ENCODE measurements at places on chromosomes 6 and 20.

DNA sequence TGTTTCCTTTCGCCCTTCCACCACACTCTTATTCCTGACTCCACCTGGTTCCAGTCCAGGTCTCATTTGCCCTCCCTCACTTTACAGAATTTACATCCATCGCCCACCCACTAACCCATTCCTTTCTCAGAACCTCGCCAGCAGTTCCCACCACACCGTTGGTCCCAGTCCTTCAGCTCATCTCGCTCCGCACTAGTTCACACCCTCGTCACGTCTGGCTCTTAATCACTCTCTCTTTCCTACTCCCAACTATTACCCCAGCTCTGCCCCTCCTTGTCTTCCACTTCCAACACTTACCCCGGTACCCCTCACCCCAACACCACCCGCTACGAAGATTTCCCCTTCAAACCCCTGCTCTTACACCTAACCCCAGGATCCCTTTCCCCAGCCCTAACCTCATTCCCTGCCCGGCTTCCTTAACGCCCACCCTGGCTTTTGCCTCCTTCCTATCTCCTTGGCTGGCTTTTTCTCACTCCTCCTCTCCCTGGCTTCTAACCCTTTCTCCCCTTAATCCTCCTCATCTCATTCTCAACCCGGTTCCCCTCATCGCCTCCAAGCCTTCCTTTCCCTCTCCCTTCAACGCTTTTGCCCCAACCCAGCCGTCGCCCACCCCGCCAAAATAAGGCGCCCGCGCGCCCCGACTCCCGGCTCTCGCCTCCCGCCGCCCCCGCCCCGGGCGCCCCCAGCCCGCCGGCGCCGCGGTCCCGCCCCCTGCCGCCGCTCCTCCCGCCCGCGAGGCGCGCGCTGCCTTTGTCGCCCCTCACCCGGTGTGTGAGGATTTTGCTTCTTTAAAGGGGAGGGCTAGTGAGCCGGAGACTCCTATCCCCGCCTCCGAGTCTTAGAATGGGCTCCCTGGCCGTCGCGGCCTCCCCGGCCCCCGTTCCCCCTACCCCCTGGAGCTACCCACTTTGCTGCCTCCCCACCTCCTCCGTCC lies 542 bp downstream of the USP49 start:
- DNase-seq: peak; percentile 5

DNA sequence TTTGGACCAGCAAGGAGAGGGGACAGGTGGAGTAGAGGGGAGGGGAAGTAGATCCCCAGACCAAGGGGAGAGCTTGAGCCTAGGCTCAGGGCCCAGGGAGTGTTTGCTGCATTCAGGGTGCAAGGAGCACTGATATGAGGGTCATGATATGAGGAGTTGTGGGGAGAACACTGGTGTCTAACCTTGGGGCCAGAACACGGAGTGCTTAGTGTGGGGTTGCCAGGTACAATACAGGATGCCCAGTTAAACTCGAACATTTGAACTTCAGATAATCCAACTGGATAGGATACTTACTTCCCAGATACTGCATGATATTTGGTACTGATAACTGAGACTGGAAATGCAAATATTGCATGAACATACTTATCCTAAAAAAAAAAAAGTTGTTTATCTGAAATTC lies 2.4 kb downstream of the SLC22A1 start:
- DNase-seq: no peak

- DNase-seq: no peak
Measured at GRCh38 chr6:11332463-11332862, 100.0 kb upstream of the NEDD9 start.

GRCh38 chr6:79597155-79597554 lies 34.0 kb upstream of the SH3BGRL2 start:
- no peak for DNase-seq

DNA sequence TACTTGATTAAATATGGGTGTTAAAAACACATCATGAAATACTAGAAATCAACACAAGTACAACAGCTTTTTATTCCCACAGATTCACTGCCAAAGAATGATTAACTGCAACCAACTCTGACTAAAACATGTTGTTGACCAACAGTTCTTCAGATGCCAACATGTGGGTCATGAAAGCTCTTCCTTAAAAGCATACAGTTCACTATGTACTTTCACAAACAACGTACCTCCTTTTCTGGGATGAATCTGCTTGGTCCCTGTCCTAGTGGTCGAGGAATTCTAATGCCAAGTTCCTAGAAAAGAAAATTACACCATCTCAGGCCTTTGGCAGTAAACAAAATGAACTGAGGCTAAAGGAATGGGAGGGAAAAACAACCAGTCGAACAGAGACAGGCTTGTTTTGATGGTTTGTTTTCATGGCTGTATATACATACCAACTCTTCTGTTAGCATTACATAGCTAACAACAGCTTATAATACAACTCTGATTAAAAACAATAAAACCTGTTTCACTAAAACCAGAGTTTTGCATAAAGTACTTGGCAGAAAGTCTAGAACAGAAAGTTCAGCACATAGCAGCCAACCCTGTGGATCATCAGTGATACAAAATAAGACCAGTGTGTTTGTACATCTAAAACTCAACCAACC lies 92.5 kb downstream of the SESN1 start:
- no peak for DNase-seq

- DNase-seq: no peak
Measured at GRCh38 chr20:54549658-54550326, 74.4 kb downstream of the DOK5 start.

DNA sequence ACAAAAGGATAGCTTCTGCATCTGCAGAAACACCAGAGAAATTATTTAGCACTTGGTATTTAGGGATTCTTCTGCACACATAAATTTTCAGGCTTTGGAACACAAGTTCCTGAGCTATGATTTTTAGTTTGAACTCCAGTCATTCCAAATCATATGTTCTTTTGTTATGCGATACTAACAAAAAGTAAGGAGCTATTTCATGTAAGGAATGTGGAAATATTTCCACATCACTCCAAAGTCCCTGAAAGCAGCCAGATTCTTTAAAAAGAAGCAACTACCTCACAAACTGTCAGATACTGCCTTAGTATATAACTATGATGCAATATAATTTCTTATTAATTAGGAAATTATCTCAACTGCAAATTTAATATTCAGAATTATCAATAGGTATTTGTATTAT lies 106.9 kb downstream of the RNGTT start:
- DNase-seq: no peak

DNA sequence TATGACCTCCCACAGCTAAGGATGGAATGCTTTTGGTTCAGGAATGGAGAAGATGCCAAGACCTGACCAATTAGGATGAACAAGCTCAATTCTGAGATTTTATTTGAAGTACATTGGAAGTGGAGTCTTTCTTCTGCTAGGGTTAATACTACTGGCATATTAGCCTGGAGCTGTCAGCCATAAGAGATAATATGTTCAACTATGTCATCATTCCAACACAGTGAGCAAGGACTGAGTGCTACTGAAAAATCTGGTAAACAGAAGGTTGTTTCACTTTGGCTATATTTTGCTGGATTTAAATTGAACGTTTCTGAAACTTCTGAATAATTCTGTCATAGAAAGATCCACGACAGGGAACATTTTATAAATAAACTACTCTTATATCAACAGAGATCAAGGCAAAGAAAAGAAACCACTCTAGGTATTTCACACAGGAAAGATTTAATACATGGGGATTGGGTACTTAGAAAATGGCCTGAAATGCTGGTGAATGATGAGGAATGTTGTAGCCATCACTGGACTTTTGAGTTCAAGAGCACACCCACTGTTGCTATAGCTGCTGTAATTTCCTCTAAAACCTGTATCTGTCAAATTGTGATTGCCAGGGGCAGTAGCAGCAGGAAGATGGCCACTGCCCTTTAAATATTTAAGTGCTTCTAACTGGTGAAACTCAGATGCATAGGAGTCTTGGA lies 200.5 kb downstream of the PLCB4 start:
- no peak for DNase-seq

DNA sequence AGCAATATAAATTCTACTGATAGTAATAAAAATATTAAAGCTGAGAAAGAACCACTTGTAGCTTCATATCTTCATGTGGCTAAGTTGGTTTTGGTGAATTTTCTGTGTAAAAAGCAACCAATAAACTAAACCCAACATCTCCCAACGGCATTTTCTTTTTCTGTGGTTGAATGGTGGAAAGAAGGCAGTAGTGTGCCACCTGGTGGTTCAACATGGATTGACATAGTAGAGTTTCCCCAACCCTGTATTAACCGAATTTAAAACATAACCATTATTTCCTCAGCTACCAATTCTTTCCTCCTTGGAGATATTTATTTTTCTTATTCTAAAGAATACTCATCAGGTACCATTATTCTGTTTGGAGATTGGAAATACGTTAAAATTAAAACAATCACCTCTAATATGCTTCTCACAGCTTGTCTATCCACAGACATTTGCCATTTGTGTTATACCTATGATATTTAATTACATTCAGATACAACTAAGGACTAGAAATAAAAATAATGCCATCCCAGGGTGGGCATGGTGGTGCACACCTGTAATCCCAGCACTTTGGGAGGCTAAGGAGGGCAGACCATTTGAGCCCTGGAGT lies 117.1 kb upstream of the EEF1E1 start:
- peak; percentile 55 for DNase-seq

DNA sequence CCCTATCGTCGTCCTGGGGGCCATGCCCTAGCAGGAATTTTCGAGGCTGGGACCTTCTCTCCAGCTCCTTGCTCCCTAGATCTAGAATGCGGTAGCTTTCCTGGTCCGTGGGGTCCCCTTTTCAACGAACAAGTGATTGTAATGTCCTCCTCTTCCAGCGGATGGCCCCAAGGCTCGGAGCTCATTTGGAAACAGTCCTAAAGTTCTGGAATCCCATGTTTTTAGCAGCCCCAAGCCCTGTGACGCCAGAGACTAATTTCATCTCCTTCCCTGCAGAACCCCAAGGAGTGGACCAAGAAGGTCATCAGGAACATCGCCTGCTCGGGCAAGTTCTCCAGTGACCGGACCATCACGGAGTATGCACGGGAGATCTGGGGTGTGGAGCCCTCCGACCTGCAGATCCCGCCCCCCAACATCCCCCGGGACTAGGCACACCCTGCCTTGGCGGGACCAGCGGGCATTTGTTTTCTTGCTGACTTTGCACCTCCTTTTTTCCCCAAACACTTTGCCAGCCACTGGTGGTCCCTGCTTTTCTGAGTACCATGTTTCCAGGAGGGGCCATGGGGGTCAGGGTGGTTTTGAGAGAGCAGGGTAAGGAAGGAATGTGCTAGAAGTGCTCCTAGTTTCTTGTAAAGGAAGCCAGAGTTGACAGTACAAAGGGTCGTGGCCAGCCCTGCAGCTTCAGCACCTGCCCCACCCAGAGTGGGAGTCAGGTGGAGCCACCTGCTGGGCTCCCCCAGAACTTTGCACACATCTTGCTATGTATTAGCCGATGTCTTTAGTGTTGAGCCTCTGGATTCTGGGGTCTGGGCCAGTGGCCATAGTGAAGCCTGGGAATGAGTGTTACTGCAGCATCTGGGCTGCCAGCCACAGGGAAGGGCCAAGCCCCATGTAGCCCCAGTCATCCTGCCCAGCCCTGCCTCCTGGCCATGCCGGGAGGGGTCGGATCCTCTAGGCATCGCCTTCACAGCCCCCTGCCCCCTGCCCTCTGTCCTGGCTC lies 48.5 kb downstream of the PYGB start:
- DNase-seq: peak; percentile 41

- no peak for DNase-seq
Measured at GRCh38 chr6:41577356-41578216, 31.4 kb downstream of the FOXP4 start.

DNA sequence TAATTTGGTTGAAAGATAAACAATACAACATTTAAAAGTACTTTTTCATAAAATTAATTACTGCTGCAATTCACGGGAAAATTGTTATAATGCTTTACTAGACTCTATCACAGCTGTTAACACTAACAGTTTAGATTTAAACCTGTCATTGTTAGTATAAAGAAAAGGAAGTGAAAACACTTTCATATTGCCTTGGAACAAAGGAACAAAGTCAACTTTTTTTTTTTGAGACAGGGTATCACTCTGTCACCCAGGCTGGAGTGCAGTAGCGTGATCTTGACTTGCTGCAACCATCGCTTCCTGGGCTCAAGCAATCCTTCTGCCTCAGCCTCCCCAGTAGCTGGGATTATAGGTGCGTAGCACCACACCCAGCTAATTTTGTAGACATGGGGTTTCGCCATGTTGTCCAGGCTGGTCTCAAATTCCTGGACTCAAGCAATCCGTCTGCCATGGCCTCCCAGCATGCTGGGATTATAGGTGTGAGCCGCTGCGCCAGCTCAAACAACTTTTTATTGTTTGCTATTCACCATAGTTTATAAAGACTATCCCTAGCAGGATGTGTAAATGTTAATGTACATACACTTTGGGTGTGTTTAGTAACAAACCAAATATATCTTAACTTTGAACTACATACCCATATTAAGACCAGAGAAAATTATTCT lies 22.1 kb downstream of the SLC35A1 start:
- DNase-seq: no peak

- DNase-seq: no peak
Measured at GRCh38 chr6:57116776-57117175, 26.8 kb downstream of the ZNF451 start.

- DNase-seq: no peak
Measured at GRCh38 chr6:5946181-5946580, 60.5 kb downstream of the NRN1 start.

GRCh38 chr6:93749191-93749590 lies 329.8 kb upstream of the EPHA7 start:
- DNase-seq: no peak

GRCh38 chr6:124867121-124867520 lies 95.1 kb upstream of the RNF217 start:
- no peak for DNase-seq
